ENCODE measurements at places on chromosomes 2 and 18.

DNA sequence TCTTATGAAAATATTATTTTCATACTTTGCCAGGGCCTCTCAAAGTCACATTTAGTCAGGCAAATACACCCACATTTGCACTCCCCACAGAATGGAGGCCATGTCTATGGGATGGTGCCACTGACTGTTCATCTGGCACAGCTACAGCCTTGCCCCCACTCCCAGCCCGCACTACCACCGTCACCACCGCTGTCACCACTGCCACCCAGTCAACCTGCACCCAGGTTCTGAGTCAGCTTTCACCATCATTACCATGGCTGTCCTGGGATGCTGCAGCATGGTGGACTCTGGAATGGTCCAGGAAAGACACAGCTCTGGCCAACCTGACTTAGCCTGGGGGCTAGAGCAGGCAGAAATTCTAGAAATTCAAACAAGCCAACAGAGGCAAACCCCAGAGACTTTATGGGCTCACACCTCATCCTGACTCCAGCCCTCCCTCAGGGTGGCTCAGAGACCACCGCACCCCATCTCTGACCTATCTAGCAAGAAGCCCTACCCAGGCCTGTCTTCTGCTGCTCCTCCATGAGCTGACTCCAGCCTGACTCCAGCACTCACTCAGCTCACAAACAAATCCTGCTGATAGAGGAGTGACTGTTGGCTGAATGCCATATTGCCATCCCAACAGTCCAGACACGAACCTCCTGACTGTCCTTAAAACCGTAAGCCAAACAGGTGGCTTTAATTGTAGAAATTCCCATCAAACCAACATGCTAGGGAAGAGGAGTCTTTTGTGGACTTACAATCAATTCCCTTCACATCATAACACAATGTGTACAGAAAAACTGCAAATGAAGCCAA lies 28.0 kb downstream of the DNER start:
- no peak for DNase-seq

GRCh38 chr2:27080603-27080936 lies 2.2 kb downstream of the EMILIN1 start:
- no peak for DNase-seq

DNA sequence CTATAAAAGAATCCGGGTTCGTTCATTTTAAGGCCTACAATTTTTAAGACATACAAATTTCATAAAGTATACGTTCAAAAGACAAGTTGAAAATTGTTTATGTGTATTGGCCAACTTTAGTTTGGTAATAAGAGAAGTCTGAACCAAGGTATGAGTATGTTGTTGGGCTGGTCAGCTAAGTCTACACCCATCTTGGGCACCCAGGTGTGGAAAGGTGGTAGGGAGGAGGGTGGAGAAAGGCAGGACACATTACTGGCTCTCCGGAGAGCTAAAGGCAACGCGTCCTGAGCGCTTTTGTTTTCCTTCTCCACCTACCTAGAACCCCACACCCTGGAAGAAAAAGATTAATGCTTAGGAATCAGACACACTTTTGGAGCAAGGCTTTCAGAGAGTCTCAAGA lies 899 bp upstream of the PELI1 start:
- DNase-seq, result no peak

GRCh38 chr18:6718267-6718666 lies 11.2 kb upstream of the ARHGAP28 start:
- DNase-seq, result no peak

DNA sequence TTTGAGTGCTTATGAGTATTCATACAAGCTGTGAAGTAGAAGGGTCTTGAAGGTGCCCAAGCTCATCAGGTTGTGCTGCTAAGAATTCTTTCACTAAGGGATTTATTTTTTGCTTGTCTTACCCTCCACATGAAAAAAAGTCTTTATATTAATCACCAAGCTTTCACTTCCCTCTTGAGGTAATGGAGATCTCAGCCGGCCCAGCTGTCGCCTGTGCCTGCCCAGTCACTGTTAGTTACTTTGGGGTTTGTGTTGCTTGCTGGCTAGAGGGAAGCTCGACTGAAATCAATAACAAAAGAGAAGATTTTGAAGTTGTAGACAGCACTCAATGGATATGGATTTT lies 21.9 kb downstream of the MC2R start:
- DNase-seq, result no peak

GRCh38 chr18:40402052-40402451 lies 1553.0 kb upstream of the PIK3C3 start:
- no peak for DNase-seq

GRCh38 chr2:221429741-221430491 lies 142.2 kb downstream of the EPHA4 start:
- no peak for DNase-seq

Measured in hematopoietic multipotent progenitor cell treated with erythropoietin and hydrocortisone succinate and interleukin-3 and kit ligand, for 6 days (in vitro differentiated cells).